Spleen (tissue), 13 donors: ENCODE measurements at places on chromosomes 13 and 19. TPM values are rescaled to one million over a fixed set of nuclear protein-coding genes. Genes with fewer than 3 reads are reported as not detected.

The DUS3L gene
- 57.4 TPM for polyA plus RNA-seq

The SPRED3 gene
- 0.03 TPM for polyA plus RNA-seq

The BST2 gene
- polyA plus RNA-seq = 240 TPM

- DNase-seq = no peak
Observed at GRCh38 chr13:90016688-90017087, 1330.8 kb upstream of the MIR17HG start.

DNA sequence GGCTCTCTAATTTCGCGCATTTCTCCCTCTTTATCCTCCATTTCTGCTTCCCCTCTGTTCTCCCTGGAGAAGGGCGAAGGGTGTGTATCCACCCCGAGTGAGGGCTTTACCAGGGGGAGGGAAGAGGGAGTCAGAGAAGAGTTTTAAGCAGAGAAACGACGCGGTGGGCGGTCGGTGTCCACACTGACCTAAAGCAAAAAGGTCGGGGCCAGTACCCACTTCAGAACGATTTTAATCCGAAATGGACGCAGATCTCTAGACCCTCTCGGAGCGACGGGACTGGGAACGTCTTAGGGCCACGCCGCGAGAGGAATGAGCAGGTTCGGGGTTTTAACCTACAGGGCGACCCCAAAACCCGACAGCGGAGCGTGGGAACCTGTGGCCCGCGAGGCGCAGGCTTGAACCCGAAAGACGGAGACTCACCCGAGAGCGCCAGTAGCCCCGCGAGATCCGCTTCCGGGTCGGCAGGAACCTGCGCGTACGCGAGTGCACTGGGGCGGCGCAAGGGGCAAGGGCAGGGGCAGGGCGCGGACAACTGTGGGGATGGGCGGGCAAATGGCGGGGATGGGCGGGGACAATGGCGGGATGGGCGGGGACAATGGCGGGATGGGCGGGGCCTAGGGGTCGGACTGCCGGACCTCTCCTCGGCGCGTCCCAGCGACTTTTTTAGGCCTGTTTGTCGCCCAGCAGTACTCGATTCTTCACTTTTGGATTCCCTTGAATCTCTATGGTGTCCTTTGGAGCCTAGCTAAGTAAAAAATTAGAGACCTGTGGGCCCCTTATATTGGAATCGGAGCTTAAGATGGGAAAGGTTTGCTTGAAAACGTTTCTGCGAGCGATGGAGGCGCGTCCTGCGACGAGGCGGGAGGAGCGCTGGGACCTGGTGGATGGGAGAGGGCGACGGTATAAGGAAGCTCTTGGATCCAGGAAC lies at the start of gene ZNF677:
Gene ZNF677, minus strand, starts transcription at position 463 of the 931 bp plus-strand sequence. CDS start 3,323 bp downstream, outside the sequence.
- peak; percentile 95 for DNase-seq

- no peak for DNase-seq
Observed at GRCh38 chr19:47309038-47309437, 623 bp upstream of the C5AR1 start.

- DNase-seq = no peak
Observed at GRCh38 chr13:59603646-59604045, 560.1 kb downstream of the DIAPH3 start.

- no peak for DNase-seq
Observed at GRCh38 chr13:77616027-77616426, 80.5 kb downstream of the SCEL start.

DNA sequence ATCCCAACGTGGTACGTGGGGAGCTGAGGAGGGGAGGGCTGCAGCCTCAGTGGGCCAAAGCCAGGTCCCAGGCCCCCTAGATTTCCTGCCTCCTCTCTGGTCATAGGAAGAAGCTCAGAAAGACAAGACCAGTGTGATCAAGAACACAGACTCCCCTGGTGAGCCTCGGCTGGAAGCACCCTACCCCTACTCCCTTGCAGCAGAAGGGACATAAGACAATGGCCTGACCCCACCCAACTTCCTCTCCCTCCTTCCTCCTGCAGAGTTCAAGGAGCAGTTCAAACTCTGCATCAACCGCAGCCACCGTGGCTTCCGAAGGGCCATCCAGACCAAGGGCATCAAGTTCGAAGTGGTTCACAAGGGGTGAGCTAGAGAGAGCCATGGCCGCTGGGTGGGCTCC lies 11.5 kb downstream of the PODNL1 start:
- DNase-seq = no peak

DNA sequence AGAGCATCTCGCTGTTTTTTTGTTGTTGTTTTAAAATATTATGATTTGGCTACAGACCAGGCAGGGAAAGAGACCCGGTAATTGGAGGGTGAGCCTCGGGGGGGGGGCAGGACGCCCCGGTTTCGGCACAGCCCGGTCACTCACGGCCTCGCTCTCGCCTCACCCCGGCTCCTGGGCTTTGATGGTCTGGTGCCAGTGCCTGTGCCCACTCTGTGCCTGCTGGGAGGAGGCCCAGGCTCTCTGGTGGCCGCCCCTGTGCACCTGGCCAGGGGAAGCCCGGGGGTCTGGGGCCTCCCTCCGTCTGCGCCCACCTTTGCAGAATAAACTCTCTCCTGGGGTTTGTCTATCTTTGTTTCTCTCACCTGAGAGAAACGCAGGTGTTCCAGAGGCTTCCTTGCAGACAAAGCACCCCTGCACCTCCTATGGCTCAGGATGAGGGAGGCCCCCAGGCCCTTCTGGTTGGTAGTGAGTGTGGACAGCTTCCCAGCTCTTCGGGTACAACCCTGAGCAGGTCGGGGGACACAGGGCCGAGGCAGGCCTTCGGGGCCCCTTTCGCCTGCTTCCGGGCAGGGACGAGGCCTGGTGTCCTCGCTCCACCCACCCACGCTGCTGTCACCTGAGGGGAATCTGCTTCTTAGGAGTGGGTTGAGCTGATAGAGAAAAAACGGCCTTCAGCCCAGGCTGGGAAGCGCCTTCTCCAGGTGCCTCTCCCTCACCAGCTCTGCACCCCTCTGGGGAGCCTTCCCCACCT lies 183.3 kb downstream of the KDM4B start:
- peak; percentile 67 for DNase-seq

DNA sequence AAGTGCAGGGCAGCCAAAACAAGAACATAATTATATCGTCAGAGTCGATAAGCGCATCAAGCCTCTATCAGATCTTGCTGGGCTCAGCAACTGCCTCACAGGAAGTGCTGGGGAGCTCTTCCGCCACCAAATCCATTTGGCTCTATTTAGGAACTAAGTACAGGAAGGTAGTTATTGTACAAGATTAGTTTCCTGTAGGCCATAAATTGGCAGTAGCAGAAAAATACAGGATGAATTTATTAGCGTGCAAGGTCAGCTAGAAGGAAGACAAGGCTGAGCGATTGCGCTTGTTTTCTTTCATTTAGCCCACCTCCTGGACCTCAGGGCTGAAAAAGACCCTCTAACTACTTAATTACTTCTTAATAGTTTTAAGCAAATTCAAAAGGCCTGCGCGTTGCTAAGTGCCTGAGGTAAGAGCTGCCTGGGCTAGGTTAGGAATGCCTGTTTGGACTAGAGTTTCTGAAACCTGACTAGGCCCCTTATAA lies 118.5 kb downstream of the IRS2 start:
- no peak for DNase-seq

DNA sequence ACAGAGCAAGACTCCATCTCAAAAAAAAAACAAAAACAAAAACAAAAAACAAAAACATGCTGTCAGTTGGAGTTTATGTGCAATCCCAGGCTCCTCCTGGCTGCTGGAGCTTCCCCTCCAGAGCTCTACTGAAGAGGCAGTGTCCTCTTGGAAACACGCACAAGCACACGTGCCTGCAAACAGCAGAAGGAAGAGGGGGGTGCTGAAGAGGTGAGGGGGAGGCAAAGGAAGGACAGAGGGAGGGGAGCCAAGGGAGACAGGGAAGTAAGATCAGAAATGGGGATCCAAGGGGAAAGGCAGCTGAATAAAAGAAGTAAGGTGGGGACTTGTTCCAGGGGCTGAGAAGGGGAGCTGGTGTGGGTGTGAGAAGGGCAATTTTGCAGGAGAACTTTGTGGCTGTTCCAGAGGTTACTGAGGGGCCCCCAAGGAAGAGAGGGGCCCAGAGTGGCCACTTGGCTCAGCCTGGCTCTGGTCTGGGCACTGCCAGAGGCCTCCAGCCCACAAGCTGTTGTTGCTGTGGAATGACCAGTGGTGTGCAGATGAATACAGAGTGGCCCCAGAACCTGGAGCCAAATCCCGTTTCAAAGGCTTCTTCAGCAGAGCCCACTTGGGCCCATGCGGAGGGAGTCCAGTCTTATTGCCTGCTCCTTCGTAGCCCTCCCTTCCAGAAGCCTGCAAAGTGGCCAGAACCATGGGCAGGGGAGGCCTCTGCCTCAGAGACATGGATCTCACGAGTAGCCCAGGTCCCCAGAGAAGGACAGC lies 34.4 kb downstream of the LYL1 start:
- no peak for DNase-seq
